Stimulated activated CD8-positive, alpha-beta memory T cell treated with anti-CD3 and anti-CD28 coated beads, Interleukin-2, amount 100 ng/mL, for 1 hour (primary cell): ENCODE measurements at places on chromosomes 1 and 21.

DNA sequence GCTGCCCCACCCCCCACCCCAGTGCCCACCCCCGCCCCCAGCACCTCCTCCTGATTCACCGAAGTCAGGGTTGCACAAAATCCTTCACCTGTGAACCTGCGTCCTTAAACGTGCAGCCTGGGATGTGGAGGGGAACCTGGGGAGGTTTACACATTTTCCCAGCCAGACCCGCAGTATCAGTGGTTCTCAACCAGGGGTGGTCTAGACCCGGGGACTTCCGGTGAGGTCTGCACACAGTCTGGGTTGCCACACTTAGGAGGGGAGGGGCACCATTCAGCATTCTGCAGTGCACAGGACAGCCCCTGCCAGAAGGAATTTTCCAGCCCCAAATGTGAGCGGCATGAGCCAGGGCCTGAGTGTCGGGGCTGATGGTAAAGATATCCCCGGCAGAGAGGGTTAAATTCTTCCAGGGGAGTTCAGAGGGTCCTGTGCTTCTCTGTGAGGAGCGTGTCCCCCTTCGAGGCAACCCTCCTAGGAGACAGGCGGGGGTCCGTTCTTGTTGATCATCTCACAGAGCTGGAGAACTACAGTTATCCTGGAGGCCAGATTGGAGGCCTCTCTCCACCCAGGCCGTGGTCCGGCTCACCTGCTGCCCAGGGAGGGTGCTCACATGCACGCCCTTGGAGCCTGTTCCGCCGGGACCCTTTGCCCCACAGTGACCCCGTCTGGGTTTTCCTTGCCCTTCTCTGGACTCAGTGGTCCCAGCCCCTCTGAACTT is 113.6 kb downstream of the SIK1 start:
- DNase-seq = no peak

- DNase-seq = no peak
Measured at GRCh38 chr21:45034556-45035476, 39.6 kb upstream of the ADARB1 start.

DNA sequence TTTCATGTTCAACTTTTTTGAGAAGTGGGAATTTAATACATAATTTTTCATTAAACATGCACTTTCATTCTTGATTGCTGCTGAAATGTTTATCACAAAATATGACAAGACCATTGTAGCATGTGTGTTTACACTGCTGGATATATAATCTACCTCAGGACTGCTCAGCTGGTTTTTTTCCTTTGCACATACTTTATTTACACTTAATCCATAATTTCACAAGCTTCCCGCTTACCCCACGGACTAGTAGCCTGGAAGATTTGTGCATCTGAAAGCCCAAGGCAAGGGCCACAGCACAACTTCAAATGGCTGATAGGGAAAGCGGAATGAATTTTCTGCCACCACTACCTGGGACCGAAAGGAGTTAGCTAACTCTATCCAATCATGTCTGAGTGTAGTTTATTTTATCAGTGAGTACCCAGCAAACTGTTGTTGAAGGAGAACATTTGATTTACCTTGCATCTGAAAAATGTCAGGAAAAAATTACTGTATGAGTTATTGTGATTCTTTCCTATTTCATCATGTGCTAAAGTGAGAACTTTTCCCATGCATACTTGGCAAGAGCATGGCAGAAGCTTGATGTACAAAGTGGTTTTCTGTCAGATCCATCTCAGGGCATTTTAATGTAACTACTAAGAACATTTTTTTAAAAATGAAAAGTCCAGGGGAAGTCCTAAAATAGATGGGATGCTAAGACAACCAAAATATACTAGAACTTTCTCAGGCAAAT is 558.2 kb upstream of the USP24 start:
- DNase-seq = no peak

DNA sequence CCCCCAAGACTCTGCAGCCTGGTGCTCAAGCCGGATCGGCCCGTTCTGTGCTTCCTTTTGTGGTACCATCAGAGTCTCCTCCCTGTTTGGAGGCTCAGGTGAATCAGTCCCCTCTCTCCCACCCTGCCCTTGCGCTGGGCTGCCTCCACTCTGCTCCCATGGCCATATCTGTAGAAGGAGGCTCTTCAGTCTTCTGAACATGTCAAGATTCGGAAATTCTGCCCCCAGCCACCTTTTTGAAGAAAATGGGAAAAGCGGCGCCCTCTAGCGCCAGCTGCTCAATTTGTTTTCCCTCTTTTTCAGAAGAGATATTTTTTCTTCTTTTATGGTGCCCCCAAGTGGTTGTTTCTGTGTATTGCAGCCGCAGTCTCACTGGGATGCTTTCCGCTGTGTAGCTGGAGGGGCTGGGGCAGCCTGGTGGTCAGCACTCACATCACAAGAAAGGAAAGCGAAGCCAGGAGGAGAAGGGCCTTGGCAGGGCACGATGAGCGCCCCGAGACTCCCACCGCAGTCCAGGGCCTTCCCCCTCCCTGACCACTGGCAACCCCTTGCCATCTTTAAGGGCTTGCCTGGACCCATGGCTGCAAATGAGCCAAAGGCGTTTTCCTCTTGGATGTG is 58.4 kb upstream of the CACNA1E start:
- DNase-seq = peak; percentile 58

DNA sequence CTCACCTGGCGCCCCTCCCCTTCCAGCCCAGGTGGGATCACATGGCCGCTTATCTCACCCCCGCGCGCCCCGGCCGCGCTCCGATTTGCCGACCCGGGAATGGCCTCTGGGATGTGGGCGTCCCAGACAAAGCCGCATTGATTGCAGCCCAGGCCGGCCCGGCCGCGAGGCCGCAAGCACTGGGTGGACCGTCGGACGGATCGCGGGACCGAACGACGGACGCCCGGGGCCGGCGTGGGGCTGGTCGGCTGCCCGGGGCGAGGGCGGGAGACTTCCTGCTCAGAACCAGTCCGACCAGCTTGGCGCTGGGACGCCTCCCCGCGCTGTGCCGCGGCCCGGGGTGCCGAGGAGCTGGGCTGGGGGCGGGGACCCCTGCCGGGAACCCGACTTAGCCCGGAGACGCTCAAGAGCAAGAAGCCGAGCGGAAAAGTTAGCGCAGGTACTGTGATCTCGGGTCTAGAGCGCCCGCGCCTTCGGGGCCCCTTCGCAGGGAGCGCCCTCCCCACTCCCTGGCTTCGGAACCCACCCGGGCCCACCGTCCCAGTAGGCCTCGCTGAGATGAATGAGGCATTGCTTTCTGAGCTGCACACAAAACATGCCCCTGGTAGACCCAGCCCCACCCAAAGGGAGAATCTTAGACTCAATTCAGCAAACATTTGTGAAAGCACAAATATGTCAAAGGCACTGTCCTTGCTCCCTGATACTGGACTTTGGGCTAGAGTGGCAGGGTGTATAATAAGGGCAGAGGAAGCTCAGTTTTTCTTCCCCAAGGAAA is 415 bp upstream of the LAD1 start:
- no peak for DNase-seq

GRCh38 chr1:41924911-41925310 is 6.2 kb upstream of the HIVEP3 start:
- no peak for DNase-seq

- DNase-seq = no peak
Measured at GRCh38 chr1:29368936-29369932, 132.9 kb downstream of the PTPRU start.

GRCh38 chr1:205255941-205256780 is 28.4 kb downstream of the TMCC2 start:
- peak; percentile 63 for DNase-seq

DNA sequence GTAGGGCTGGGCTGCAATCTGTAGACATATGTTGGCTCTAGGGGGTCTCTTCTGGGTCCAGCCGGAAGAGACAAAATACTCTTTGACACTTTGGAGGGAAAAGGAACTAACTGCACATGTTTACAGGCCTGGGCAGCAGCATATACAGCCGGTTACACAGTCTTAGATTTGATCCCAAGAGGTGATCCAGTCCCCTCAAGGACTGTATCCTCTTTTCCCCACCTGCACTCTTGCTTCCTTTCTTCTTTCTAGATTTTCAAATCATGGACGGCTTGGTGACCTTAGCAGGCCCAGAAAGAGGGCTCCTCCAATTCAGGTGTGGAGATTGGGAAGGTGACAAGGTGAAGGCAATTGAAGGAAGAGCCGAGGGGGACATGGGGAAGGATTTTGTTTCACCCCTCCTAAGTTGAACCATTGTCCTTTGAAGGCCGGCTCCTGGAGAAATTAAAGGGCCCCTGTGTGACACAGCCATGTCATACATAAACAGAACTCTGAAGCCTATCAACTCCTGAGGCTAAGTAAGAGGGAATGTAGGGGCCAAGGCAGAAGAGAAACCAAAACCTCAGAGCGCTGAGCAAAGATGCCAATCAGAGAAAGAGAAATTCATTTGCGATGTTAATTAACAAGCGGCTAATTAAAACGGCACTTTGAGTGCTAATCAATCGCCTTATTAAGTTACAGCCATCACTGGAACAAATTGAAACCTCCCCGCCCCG is 5.9 kb upstream of the BARHL2 start:
- no peak for DNase-seq

DNA sequence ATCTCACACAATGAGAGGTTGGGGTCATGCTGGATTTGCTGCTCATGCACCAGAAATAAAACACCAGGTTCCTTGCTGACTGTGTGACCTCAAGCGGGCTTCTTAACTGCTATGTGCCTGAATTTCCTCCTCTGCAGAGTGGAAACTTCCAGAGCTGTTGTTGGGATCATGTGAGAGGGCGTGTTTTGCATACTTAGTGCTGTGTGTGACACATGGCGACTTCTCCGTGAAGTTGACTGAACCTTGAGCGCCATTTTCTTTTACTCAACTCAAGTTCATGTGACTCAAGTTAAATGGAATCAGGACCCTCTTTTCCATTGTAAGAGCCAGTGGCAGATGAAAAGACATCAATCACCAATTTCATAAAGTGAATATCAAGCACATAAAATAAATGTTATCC is 224.0 kb downstream of the KIF26B start:
- DNase-seq = no peak

- no peak for DNase-seq
Measured at GRCh38 chr1:54221113-54221834, 21.3 kb downstream of the MRPL37 start.

GRCh38 chr1:18324246-18324645 is 156.5 kb upstream of the KLHDC7A start:
- no peak for DNase-seq

GRCh38 chr1:64669098-64669675 is 75.7 kb upstream of the RAVER2 start:
- DNase-seq = no peak

DNA sequence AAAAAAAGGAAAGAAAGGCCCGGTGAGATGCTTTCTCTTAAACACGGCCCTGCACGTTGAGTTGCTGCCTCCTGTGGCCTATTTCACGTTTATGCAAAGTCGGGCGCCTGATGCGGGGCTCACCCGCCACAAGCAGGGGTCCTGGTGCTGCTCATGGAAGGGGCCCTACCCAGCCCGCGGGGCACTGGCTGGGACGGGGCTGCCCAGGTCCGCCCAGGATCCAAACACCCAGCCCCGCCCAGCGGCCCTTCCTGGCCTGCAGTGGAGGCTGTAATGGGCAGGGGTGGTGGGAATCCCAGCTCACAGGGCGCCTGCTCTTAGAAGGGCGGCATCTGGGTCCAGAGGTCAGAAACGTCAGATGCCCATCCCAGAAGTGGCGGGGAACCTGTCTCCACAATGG is 1.6 kb downstream of the COL6A2 start:
- no peak for DNase-seq

DNA sequence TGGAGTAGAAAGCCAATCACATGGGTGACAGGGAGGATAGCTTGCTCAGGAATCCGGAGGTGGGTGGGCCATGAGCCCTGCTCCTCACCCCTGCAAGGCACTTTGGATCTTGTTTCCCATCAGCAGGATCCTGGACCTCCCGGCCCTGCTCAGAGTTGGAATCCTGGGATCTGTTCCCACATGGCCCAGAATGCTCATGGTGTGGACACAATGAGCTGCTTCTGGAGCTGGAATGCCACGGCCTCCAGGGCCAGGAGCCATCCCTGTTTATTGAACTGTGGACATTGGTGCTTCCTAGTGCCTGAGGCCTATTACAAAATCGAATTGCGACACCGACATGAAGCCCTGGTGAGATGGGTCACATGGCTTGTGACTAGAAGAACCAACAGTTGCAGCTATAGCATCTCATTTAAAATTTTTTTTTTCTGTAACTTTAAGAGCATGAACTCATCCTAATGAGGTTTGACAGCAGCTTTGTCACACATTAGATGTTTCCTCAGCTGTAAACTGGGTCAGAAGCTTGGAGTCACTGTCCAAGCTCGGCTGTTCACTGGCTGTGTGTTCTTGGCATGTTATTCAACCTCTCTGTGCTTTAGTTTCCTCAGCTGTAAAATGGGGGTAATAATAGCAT is 40.4 kb upstream of the GOLT1A start:
- no peak for DNase-seq

DNA sequence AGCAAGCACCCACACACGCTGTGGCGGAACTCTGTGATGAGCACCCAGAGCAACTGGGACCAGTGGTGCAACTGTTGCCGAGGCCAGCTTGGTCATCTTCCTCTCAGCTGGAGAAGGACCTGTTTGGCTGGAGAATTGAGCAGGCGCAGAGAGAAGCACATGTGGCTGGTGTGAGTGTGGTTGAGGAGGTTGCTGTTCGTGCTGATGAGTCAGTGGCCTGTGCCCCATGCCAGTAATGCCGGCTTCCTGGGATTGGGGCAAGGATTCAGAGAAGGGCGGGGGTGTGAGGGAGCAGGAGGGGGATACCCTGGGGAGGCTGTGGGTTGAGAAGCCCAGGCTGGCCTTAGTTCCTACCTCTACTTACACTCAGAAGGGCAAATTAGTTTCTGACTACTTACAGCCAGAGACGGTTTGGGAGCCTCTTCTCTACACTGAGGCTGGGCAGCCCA is 57.5 kb upstream of the EPS8L3 start:
- DNase-seq = no peak

DNA sequence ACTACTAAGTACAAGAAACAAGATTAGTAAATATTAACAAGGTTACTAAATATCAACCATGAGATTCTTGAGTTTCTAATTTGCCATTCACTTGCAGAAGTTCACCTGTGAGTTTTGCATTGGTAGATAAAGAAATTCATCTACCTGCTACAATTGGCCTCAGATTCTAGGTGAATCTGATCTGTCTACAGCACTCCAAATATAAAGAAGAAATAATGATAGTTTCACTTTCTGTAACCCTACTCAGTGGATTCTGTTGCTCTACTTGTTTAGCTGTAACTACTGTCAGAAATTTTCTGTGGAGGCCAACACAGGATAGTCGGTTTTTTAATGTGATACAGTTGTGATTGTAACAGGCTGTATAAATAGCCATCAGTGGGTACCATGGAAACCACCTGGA is 118.6 kb downstream of the NR5A2 start:
- no peak for DNase-seq

- no peak for DNase-seq
Measured at GRCh38 chr1:193118194-193118593, 3.6 kb upstream of the CDC73 start.

DNA sequence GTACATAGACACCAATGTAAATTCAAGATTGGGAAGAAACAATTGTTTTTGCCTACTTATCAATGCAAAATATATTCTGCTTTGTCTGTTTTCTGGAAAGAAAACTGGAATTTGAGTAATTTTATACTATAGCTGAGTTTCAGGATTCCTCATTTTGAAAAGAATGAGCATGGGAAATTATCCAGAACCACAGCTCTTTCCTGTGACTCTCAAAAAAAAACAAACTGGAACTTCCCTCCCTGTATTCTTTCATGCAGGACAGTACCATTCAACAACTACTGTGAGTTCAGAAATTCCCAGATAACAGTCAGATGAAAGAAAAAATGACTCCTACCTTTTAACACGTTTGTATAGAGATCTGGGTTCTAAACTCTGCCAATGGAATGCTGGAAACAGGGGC is 372.4 kb downstream of the TGFB2 start:
- no peak for DNase-seq
